ENCODE measurements at places on chromosomes 12 and 14.

- no peak for DNase-seq
Measured at GRCh38 chr14:99774556-99775307, 18.5 kb upstream of the EML1 start.

DNA sequence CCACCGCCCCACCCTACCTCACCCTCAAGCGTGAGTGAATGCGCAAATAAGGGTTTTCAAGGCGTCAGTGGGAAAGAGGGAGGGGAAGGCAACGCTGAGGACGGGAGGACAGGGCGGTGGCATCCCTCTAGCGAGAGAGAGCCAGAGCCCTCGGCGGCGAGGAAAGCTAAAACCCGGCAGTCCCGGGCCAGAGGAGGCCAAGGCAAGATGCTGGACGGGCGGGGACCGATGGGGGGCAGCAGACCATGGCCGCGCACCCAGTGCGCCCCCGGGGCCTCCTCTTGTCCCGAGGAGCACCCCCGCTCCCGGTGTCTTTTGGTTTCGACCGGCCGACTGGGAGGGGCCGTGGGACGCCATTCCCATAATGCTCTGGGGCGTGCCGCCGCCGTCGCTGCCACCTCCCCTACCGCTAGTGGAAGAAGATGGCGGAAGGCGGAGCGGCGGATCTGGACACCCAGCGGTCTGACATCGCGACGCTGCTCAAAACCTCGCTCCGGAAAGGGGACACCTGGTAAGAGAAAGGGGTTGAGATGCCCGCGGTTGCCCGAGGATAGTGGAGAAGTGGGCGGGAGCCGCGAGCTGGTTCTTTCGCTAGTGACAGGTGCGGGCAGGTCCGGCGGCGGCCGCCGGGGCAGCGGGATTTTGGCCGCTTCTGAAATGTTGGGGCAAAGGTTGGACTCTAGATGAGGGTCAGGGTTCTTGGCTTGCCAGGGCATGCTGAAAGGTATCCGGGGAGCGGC is at the start of gene USP15:
TSS of gene USP15 (plus strand) at position 412 of the 740 bp plus-strand sequence. CDS start at position 423, 11 bp downstream.
- peak; percentile 93 for DNase-seq

DNA sequence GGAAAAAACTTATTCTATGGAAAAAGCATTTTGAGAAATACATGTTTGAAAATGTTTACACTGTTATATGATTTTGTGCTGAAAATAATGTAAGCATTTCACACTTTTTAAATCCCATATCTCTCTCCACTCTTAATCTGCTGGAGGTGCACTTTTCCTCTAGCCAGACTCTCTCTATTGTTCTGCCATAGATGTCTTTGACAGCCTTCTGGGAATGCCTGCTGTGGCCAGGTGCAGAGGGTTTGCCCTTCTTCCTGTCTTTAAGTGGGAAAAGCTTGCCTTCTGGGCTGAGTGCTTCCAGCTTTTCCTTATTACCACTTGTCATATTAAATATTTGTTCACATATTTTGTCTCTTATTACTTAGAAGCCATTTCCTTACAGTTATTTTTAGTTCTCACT is 60.1 kb upstream of the PPM1H start:
- DNase-seq: no peak

GRCh38 chr12:127650626-127651025 is 616.3 kb upstream of the TMEM132C start:
- no peak for DNase-seq

DNA sequence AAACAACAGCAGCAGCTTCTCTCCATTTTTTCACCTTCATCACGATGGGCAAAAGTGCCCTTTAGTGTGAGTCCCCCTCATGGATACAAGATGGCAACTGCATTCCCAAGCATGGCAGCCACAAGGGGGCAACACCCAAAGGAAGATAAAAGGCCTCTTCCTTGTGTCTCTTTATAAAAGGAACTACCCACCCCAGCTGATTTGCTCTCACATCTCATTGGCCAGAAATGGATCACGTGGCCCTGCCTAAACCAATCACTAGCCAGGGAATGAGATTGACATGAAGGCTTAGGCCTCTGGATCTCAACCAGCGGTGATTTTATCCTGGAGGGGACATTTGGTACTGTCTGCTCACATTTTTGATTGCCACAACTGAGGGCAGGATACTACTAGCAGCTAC is 21.9 kb upstream of the IFT81 start:
- no peak for DNase-seq

- no peak for DNase-seq
Measured at GRCh38 chr12:50453872-50454271, 50.9 kb upstream of the DIP2B start.

DNA sequence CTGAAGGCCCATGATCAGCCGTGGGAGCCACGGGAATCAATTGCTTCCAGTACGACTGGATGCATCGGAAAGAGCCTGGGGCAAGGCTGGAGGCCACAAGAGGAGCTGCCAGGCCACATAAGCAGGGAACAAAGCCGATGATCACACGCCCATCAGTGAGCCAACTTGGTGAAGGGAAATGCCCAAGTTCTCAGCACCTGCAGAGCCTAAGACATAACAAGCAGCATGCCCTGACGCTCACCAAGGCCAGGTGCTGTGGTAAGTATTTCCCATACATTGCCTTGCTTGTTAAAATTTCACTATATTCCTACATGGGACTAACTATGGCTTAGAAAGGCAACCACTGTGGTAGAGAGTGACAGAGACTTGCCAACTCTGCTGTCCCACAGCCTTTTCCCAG is 555.9 kb downstream of the BCL11B start:
- no peak for DNase-seq

GRCh38 chr14:69664865-69665526 is 53.6 kb downstream of the SUSD6 start:
- DNase-seq: no peak

GRCh38 chr14:81990312-81990761 is 456.7 kb upstream of the SEL1L start:
- DNase-seq: no peak

DNA sequence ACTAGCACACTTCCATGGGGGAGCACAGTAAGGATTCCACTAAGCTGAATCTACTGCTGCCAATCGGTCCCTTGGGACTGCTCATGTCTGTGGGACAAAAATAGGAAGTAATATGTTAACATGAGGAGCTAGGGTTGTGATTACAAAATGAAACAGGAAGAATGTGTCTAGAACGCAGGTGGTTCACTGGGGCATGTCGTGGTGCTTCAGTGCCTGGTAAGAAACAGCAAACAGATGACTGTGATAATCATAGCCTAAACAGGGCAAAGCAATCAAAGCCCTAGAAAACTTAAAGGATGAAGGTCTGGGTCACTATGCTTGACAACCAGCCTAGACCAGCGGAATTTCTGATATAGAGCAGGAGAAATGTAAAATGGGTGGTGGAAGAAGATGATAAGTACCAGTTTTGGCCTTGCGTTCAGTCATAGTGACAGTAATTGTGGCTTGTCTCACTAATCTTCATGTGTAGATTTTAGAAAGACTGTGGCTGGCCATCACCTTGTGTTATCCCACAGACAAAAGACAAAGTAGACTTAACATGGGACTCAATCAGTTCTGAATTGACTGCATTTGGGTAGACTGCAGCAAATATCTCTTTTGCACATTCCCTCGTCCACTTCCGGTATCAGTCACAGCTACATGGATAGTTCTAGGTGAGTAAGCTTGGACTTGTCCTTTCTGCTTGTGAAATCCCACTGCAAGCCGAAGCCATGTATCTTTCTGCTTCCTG is 51.4 kb downstream of the WASHC3 start:
- no peak for DNase-seq

- DNase-seq: no peak
Measured at GRCh38 chr12:113847856-113848255, 118.3 kb downstream of the RBM19 start.

GRCh38 chr12:79128956-79129355 is 264.4 kb downstream of the SYT1 start:
- no peak for DNase-seq

- DNase-seq: no peak
Measured at GRCh38 chr12:58248599-58248998, 307.2 kb downstream of the ATP23 start.

DNA sequence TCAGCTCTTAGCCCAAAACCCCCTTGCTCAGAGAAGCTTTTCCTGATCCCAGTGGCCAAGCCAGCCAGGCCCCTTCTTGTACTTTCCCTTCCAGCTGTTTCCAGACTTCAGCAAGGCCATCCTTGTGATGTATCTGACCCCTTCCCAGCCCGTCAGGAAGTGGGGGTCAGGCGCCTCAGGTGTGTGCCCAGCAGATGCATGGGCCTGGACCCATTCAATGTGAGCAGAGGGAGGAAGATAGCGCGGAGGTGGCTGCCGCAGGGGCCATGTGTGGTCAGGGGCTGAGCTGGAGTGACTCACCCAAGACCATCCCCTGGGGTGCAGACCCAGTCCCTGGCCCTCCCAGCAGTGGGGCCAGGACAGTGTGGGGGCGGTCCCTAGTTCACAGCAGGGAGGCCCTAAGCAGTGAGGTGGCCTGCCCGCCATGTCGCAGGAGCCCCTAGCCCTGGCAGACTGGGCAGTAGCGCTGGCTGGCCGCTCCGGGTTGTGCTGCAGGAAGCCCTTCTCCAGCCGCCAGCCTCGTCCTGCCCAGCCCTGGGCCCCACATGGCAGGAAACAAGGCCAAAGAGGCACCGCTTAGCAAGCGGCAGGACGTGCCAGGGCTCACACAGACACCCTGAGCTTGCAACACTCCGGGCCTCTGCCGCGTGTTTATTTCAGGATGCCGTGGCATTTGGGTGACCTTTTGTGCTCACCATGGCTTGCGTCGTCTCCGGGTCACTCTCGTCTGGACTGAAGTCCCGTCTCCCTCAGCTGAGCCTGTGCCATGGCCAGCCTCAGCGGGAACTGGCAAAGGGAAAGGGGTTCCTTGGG is 12.0 kb downstream of the ADSS1 start:
- DNase-seq: no peak

DNA sequence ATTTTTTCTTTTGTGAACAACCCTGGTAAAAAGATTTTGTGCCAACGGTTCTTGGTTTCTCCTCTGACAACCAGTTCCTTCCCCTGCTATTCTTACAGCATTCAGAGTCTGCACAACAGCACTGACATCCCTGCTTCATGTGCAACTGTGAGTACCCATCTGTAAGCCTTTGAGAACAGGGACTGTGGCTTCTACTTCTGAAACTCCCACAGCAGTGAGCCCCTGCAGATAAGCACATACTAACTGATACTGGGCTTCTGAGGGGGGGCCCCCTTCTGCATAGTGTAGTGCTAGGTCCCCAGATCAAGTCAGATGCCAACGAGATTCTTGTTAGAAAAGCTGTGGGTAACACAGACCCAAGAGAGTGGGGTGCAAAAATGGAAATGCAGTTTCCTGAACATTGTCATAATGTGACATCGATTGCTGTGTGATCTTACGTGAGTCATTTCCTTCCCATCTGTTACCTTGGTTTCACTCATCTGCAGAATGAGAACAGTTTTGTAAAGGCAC is 11.1 kb upstream of the NINJ2 start:
- peak; percentile 11 for DNase-seq

GRCh38 chr12:64598831-64599230 is 11.5 kb upstream of the RASSF3 start:
- DNase-seq: no peak

DNA sequence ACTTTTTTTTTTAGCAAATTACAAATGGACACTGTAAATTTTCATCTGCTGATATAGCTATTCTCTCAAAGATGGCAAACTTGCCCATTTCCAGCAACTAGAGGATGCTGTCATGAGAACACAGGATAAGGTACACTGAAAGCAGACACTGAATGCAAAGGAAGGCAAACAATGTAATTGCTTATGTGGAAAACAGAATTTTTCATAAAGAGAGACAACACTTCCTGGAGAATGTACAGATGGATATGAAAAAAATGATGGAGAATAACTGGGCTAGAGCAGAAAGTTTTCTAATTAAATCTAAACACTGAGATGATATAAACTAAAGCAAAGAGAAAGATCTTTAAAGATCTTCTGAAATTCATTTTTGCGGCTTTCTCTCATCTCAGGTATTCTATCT is 581 bp downstream of the CD69 start:
- DNase-seq: no peak

GRCh38 chr12:104571328-104571727 is 114.6 kb downstream of the CHST11 start:
- DNase-seq: no peak

DNA sequence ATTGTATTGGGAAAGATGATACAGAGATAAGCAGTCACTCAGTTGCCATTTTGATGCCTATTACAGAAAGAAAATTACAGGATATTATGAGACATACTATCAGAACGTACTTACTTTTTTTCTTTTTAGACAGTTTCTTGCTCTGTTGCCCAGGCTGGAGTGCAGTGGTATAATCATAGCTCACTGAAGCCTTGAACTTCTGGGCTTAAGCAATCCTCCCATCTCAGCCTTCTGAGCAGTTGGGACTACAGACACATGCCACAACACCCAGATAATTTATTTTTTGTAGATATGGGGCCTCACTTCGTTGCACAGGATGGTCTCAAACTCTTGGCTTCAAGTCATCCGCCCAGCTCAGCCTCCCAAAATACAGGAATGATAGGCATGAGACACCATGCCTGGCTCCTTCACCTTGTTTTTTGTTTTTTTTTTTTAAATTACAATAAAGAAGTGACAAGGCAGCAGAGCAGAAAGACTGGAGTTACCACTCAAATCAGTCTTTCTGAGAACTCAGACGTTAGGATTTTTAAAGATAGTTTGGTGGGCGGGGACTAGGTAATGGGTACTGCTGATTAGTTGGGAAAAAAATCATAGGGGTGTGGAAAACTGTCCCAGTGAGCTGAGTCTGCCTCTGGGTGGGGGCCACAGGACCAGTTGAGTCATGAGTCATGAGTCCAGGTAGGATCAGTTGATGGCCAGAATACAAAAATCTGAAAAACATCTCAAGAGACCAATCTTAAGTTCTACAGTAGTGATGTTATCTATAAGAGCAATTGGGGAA is 11.5 kb upstream of the CPM start:
- DNase-seq: no peak

GRCh38 chr14:33110737-33111443 is 172.2 kb downstream of the NPAS3 start:
- no peak for DNase-seq

DNA sequence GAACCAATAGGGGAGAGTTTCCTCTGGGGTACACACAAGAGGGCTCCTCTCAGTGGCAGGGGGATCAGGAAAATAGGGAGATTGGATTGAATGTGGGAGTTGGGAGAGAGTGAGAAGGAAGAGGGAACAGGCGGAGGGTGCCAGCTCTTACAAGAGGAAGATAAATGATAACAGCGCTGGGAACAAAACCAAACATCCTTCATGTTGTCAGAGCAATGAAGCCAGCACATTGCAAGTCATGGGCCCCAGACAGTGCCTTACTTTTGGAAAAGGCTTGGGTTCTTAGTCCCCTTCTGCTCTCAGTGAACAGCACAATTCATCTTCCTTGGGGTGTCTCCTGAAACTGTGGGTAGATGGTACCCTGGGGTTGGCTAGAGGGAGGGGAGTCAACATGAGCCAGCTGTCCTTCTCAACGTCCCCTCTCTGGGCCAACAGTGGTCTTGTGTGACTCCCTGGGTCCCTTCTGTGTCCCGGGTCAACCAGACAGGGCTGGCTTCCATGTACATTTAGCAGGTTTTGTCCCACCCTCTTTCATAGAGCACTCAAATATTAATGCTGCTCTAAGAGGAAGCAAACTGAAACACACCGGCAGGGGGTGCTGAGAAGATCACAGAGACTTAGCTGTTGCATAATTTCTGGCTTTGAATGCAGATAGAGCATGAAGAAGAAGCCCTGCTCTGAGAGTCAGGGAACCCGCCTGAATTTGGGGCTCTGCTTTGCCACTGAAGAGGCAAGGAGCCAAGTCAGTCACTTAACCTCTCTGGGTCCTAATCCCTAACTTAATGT is 138.5 kb downstream of the ESRRB start:
- DNase-seq: no peak

GRCh38 chr12:90858252-90858651 is 96.7 kb downstream of the CCER1 start:
- no peak for DNase-seq

GRCh38 chr12:75508159-75508558 is 3.2 kb downstream of the KRR1 start:
- DNase-seq: no peak

Measured in activated CD4-positive, CD25-positive, alpha-beta regulatory T cell (primary cell).